Prostate gland (tissue), 2 donors: ENCODE measurements at places on chromosomes 6 and 20. TPM values are rescaled to one million over a fixed set of nuclear protein-coding genes. Genes with fewer than 3 reads are reported as not detected.

GRCh38 chr20:46349742-46350056, 41.4 kb upstream of the CDH22 start:
- no peak overlapping the region for H3K27ac ChIP-seq
- DNase-seq: no peak
- no peaks in the 10 kb centered on the region for H3K36me3 ChIP-seq
- no peaks in the 10 kb centered on the region for H3K27me3 ChIP-seq

- no peak overlapping the region for H3K27ac ChIP-seq
- H3K4me1 ChIP-seq: no peaks in the 10 kb centered on the region
- no peaks in the 10 kb centered on the region for H3K27me3 ChIP-seq
- no peaks in the 10 kb centered on the region for H3K36me3 ChIP-seq
Observed at GRCh38 chr6:32432050-32432450, 7.6 kb upstream of the HLA-DRA start.

DNA sequence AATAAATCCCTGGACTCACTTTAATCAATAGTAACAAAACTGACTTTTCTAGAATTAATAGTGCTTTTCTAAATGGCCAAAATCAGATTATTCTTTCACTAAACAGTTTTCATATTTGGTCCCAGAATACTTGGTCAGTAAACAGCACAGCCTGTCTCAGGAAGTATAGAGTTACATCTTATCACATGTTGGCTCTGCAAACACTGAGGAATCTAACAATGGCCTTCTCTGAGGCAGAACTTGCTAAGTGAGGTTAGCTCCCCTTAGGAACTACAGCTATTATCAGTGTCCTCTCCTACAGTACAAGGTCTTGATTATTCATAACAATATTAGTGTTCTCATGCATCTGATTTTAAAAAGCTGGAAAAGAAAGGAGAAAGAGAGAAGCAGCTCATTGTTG, 1622.8 kb downstream of the HACE1 start:
- H3K27me3 ChIP-seq: no peaks in the 10 kb centered on the region
- no peaks in the 10 kb centered on the region for H3K4me1 ChIP-seq
- H3K4me3 ChIP-seq: no peak overlapping the region
- H3K27ac ChIP-seq: no peak overlapping the region
- H3K36me3 ChIP-seq: no peaks in the 10 kb centered on the region

GRCh38 chr6:151139524-151139923, 100.2 kb upstream of the AKAP12 start:
- no peaks in the 10 kb centered on the region for H3K4me1 ChIP-seq
- H3K36me3 ChIP-seq: no peaks in the 10 kb centered on the region
- H3K27me3 ChIP-seq: no peaks in the 10 kb centered on the region
- H3K4me3 ChIP-seq: no peak overlapping the region

- H3K4me1 ChIP-seq: no peaks in the 10 kb centered on the region
- no peaks in the 10 kb centered on the region for H3K36me3 ChIP-seq
- no peak overlapping the region for H3K27ac ChIP-seq
Observed at GRCh38 chr20:31473331-31474096, 1.4 kb downstream of the DEFB124 start.

The ARHGAP40 gene
- 0.85 TPM for total RNA-seq

The NHLRC1 gene
- total RNA-seq: 2.7 TPM

The MAP7 gene
- 45.2 TPM for total RNA-seq

The PDE10A gene
- 9.6 TPM for total RNA-seq
